ENCODE measurements at places on chromosomes 3 and 15. TPM values are rescaled to one million over a fixed set of nuclear protein-coding genes. Genes with fewer than 3 reads are reported as not detected.

NOX5 gene
- total RNA-seq, result 2.1 TPM

FOXB1 gene
- total RNA-seq, result not detected

GABRB3 gene
- 6.6 TPM for total RNA-seq

ZSCAN2 gene
- 5.2 TPM for total RNA-seq

SCN5A gene
- 0.13 TPM for total RNA-seq

- no peak overlapping the region for H3K27ac ChIP-seq
- no peak overlapping the region for H3K4me3 ChIP-seq
Measured at GRCh38 chr3:151314593-151314992, 2.0 kb downstream of the GPR87 start.

GRCh38 chr15:66067687-66068086, 185.9 kb downstream of the MEGF11 start:
- H3K27me3 ChIP-seq, result no peaks in the 10 kb centered on the region
- H3K27ac ChIP-seq, result no peak overlapping the region
- H3K4me3 ChIP-seq, result no peak overlapping the region
- H3K4me1 ChIP-seq, result no peaks in the 10 kb centered on the region
- no peak for DNase-seq

DNA sequence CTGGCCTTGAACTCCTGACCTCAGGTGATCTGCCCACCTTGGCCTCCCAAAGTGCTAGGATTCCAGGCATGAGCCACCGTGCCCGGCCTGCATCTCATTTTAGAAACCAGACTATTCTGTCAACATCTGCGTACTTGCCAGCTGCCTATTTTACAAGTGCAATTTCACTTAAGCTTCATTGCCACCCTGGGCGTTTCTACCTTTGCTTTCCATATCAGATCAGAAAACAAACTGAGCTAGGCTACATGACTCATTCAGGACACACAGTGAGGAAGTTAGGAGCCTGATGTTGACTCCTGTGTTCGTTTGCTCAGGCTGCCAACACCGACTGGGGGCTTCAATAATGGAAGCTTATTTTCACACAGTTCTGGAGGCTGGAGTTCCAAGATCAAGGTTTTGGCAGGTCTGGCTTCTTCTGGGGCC, 42.3 kb upstream of the KLHL25 start:
- no peaks in the 10 kb centered on the region for H3K36me3 ChIP-seq
- no peak overlapping the region for H3K4me3 ChIP-seq
- peak; percentile 25 for DNase-seq
- H3K27me3 ChIP-seq, result no peaks in the 10 kb centered on the region
- no peak overlapping the region for H3K27ac ChIP-seq

GRCh38 chr3:94686208-94686607, 623.3 kb downstream of the NSUN3 start:
- no peak overlapping the region for H3K27ac ChIP-seq
- H3K27me3 ChIP-seq, result no peaks in the 10 kb centered on the region
- no peaks in the 10 kb centered on the region for H3K36me3 ChIP-seq

DNA sequence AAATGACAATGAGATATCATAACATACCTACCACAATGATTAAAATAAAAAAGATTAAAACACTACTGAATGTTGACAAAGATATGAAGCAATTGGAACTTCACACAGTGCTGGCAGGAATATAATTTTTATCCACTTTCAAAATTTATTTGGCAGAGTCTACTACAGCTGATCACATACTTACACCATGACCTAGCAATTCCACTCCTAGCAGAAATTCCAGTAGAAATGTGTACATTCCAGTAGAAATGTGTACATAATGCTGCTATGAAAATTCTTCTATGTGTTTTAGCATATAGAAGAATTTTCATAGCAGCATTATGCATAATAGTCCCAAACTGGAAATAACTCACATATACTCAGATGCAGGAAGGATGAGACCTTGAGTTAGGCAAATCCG, 43.5 kb downstream of the IFT57 start:
- no peaks in the 10 kb centered on the region for H3K36me3 ChIP-seq
- H3K27me3 ChIP-seq, result no peaks in the 10 kb centered on the region
- no peak for DNase-seq
- H3K4me3 ChIP-seq, result no peak overlapping the region

GRCh38 chr3:32077260-32078084, 28.9 kb upstream of the GPD1L start:
- H3K4me1 ChIP-seq, result peaks cover 11% of the 10 kb centered on the region
- H3K27me3 ChIP-seq, result no peaks in the 10 kb centered on the region
- H3K27ac ChIP-seq, result peak overlapping the region; percentile 8
- H3K36me3 ChIP-seq, result no peaks in the 10 kb centered on the region

GRCh38 chr15:88225461-88225860, 31.1 kb downstream of the NTRK3 start:
- DNase-seq, result no peak
- H3K4me3 ChIP-seq, result no peak overlapping the region
- H3K36me3 ChIP-seq, result no peaks in the 10 kb centered on the region
- H3K4me1 ChIP-seq, result no peaks in the 10 kb centered on the region
- no peak overlapping the region for H3K27ac ChIP-seq

- no peaks in the 10 kb centered on the region for H3K4me1 ChIP-seq
- no peaks in the 10 kb centered on the region for H3K27me3 ChIP-seq
- H3K36me3 ChIP-seq, result no peaks in the 10 kb centered on the region
Measured at GRCh38 chr3:173009410-173009809, 131.6 kb downstream of the SPATA16 start.

DNA sequence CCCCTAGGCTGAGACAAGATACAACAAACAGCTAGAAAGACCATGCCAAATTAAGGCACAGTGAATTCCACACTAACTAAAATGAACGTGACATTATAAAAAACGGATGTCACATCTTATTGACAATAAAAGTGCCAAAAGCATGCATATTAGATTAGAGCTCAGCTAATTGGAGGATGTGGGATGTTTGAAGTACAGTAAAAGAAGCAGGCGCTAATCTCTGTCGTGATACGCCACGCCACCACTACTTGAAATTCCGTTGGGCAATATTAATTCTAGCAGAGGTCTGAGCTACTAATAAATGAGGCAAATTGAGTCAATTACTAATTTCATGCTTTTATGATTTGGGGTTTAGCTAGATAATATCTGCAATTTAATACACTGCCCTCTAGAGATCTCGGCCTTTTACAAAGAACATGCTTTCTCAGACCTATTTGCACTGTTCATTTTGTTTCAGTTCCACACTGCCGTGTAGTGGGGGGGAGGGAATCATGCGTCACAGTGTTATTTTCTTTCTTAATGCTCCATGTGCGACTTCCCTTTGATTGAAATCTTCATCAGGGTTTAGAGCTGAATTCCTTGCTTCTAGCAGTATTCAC, 52.9 kb upstream of the ROBO2 start:
- no peaks in the 10 kb centered on the region for H3K36me3 ChIP-seq
- DNase-seq, result no peak
- no peak overlapping the region for H3K27ac ChIP-seq
- H3K4me1 ChIP-seq, result no peaks in the 10 kb centered on the region
- H3K4me3 ChIP-seq, result no peak overlapping the region
- H3K27me3 ChIP-seq, result no peaks in the 10 kb centered on the region

DNA sequence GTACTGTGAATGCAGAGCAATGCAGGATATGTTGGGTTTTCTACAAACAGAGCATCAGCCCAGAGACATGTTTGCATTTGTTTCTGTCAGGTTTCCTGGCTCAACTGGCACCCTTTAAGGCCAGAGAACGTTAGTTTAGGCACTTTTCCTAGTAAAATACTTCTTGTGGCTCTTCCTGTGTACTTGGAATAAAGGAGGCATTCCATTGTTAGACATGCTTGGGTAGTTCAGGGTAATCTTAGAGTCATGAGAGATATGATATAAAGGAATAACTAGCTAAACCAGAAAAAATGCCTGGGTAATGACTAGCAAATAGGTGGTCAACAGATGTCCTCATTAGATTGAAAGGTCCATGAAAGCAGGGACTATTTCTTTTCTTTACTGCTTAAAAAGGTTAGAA, 60.4 kb upstream of the RBM5 start:
- no peaks in the 10 kb centered on the region for H3K27me3 ChIP-seq
- DNase-seq, result no peak
- no peaks in the 10 kb centered on the region for H3K4me1 ChIP-seq
- no peak overlapping the region for H3K27ac ChIP-seq
- H3K4me3 ChIP-seq, result no peak overlapping the region

- H3K36me3 ChIP-seq, result peaks cover 3% of the 10 kb centered on the region
- H3K27me3 ChIP-seq, result no peaks in the 10 kb centered on the region
- no peak for DNase-seq
- no peak overlapping the region for H3K27ac ChIP-seq
Measured at GRCh38 chr3:171135549-171135948, 109.0 kb upstream of the SLC2A2 start.

- H3K27ac ChIP-seq, result no peak overlapping the region
- DNase-seq, result no peak
- no peaks in the 10 kb centered on the region for H3K27me3 ChIP-seq
Measured at GRCh38 chr3:184985586-184985985, 167.3 kb downstream of the C3orf70 start.

GRCh38 chr3:190385731-190386688, 2.0 kb upstream of the CLDN16 start:
- no peaks in the 10 kb centered on the region for H3K27me3 ChIP-seq
- H3K36me3 ChIP-seq, result no peaks in the 10 kb centered on the region
- H3K4me1 ChIP-seq, result peaks cover 7% of the 10 kb centered on the region
- no peak overlapping the region for H3K4me3 ChIP-seq
- no peak for DNase-seq

DNA sequence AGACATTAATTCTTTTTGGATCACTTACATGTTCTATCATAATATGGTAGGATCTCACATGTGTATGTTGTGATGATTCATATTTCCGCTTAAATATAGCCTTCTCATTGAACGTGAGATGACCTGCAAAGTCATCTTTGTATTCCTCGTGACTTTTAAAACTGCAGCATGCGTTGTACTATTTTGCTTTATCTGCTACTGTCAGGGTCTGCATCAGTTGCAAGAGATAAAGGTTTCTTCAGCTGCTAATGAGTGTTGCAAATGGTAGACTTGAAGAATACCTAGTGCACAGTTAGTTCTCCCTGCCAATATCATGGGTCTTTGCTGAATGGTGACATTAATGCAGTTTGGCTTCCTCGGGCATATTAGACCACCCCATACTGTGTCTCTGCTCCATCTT, 31.8 kb downstream of the REC114 start:
- H3K27ac ChIP-seq, result no peak overlapping the region
- DNase-seq, result no peak
- H3K36me3 ChIP-seq, result no peaks in the 10 kb centered on the region

DNA sequence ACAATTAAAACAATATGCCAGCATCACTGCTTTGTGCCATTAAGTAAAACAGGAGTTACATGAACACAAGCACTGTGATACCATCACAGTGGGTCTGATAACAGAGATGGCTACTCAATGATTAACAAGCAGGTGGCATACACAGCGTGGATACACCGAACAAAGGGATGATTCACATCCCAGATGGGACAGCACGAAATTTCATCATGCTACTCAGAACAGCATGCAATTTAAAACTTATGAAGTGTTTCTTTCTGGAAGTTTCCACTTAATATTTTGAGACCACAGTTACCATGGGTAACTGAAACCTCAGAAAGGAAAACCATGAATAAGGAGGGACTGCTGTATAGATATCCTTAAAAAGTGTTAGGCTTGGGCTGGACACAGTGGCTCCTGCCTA, 44.5 kb downstream of the SLC24A1 start:
- no peak overlapping the region for H3K4me3 ChIP-seq
- no peaks in the 10 kb centered on the region for H3K27me3 ChIP-seq
- DNase-seq, result no peak
- H3K36me3 ChIP-seq, result peaks cover 61% of the 10 kb centered on the region
- H3K27ac ChIP-seq, result no peak overlapping the region

DNA sequence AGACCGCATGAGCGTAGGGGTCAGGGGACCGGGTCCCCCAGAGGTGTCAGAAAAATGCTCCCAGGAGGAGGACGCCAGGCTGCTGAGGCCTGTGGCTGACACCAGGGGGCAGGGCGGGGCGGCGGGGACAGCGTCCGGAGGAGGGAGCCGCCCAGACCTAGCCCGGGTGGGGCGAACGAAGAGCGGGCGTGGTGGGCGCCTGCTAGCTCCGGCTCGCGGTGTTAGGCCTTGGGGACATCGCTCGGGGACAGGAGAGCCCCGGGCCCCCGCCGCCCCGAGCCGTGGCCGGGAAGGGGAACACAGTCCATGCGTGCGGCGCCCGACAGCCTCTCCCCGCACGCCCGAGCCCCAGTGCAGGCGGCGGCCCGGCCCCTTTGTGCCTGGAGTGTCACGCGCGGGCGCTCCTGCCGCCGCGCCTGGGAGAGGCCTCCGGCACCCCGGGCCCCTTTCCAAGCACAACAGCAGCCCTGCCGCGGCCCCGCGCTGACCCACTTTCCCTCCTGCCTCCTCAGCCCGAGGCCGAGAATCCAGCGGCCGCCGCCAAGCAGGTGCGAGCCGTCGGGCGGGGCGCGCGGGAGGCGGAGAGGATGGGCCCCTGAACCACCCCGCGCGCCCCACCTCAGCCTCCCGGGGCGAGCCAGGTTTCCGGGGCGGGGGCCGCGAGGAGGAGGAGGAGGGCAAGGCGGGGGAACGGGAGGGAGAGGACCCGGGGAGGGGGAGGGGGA, 111.0 kb upstream of the KLF13 start:
- H3K4me3 ChIP-seq, result peak overlapping the region; percentile 63
- H3K36me3 ChIP-seq, result no peaks in the 10 kb centered on the region
- DNase-seq, result peak; percentile 88
- no peaks in the 10 kb centered on the region for H3K27me3 ChIP-seq
- peak overlapping the region; percentile 99 for H3K27ac ChIP-seq
- H3K4me1 ChIP-seq, result peaks cover 36% of the 10 kb centered on the region

- H3K27me3 ChIP-seq, result no peaks in the 10 kb centered on the region
- no peak overlapping the region for H3K4me3 ChIP-seq
- H3K36me3 ChIP-seq, result no peaks in the 10 kb centered on the region
- H3K4me1 ChIP-seq, result no peaks in the 10 kb centered on the region
- DNase-seq, result no peak
- no peak overlapping the region for H3K27ac ChIP-seq
Measured at GRCh38 chr15:47824147-47824546, 106.8 kb downstream of the SEMA6D start.

DNA sequence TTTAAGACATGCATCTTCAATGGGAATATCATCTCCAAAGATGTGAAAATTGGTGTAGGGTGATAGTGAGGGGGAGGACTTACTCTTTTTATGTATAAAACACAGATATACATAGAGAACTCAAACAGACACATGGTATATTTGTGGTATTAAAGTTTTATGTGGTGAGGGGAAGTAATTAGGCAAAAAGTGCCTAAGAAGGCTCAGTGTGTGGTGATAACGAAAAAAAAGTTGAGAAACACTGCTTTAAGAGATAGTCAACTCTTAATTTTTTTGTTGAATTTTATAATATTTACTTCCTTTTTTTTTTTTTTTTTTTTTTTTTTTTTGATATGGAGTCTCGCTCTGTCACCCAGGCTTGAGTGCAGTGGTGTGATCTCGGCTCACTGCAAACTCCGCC, 174.2 kb upstream of the FRMD4B start:
- H3K27ac ChIP-seq, result no peak overlapping the region
- no peak for DNase-seq
- no peaks in the 10 kb centered on the region for H3K36me3 ChIP-seq
- H3K4me3 ChIP-seq, result no peak overlapping the region
- peaks cover 27% of the 10 kb centered on the region for H3K4me1 ChIP-seq

DNA sequence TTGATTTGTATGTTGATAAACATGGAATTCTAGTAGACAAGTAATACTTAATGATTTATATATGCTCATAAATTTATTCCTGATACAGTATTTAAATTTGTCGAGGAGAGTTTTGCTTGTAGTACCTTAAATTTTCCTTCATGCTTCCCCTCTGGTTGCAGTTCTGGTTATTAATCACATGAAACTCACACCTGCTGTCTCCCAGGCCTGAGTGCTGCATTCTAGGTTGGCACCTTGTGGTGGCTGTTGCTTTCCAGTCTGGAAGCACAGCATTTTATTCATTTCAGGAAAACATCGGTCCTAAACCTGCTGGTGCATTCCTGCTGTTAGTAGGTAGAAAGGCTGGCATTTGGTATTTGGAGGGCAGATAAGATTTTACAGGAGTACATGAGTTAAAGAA, 44.9 kb downstream of the ATP1B3 start:
- no peaks in the 10 kb centered on the region for H3K27me3 ChIP-seq
- H3K4me3 ChIP-seq, result no peak overlapping the region
- DNase-seq, result no peak
- H3K27ac ChIP-seq, result no peak overlapping the region
- peaks cover 84% of the 10 kb centered on the region for H3K36me3 ChIP-seq

All from upper lobe of left lung (tissue), 6 donors.